ENCODE measurements at places on chromosomes 11 and 22. TPM values are rescaled to one million over a fixed set of nuclear protein-coding genes. Genes with fewer than 3 reads are reported as not detected.

SPI1 gene
- not detected for total RNA-seq

MYO18B gene
- total RNA-seq, result not detected

MB gene
- not detected for total RNA-seq

TRPM5 gene
- not detected for total RNA-seq

ANO1 gene
- total RNA-seq, result 0.37 TPM

SCGB1D2 gene
- not detected for total RNA-seq

KRTAP5-9 gene
- total RNA-seq, result not detected

MEN1 gene
- 8.9 TPM for total RNA-seq

DDX10 gene
- 26.3 TPM for total RNA-seq

All from H4 (cell line).